ENCODE measurements at places on chromosomes 7 and 10.

- peaks cover 17% of the 10 kb centered on the region for H3K4me1 ChIP-seq
- H3K27me3 ChIP-seq = no peaks in the 10 kb centered on the region
- H3K27ac ChIP-seq = peak overlapping the region; percentile 100
Measured at GRCh38 chr10:42783181-42783549, 570 bp downstream of the BMS1 start.

DNA sequence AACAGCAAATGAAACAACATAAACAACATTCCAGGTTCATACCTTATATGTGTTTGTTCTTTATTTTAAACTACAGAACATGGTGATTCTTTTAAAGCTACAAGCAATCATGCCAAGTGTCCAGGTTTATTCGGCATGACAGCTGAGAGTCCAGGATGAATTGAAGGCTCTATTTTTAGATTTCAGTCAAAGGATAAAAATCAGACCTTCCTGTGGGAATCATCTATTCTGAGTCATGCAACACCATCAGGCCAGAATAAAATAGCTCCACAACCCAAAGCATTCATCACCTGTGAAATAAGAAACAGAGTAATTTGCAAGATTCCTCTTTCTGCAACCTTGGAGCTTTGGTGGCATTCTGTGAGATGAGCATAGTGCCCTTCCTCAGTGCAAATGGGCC, 292.4 kb upstream of the MYO3A start:
- H3K36me3 ChIP-seq = no peaks in the 10 kb centered on the region
- no peak overlapping the region for H3K4me3 ChIP-seq
- H3K27ac ChIP-seq = no peak overlapping the region
- DNase-seq = no peak

DNA sequence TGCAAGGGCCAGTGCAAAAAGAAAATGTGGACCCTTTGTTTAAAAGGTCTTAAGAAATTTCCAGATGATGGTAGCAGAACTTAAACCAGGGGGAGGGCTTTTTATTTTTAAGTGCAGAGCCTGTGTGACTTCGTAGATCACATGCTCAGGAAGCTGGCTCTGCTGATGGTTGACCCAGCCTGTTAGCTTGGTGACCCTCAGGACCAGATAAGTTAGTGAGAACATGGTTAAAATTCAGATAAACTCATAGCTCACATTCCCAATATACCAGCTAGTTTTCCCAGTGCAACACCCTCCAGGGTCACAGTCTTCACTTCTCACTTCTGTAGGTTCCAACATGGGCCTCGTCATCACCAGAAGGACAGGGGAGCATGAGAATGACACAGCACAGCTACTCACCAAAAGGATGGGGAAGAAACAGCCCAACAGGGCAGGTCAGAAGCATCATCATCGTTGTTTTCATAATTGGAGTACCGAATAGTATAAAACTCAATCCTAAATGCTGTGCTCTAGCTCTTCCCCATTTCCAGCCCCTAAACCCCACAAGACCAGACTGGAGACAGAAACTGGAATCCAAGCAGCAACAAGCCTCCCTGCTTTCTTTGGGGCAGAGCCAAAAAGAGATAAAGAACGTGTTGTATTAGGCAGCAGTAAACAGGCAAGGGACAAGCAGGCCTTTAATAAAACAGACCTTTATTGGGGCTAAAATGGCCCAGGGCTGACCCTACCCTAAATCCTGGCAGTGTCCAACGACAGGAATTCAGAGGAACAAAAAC, 102.2 kb upstream of the ANKRD1 start:
- H3K4me3 ChIP-seq = no peak overlapping the region
- no peak for DNase-seq
- no peak overlapping the region for H3K27ac ChIP-seq
- H3K36me3 ChIP-seq = no peaks in the 10 kb centered on the region
- no peaks in the 10 kb centered on the region for H3K4me1 ChIP-seq

GRCh38 chr10:8279598-8279997, 225.1 kb downstream of the GATA3 start:
- DNase-seq = no peak
- H3K36me3 ChIP-seq = peaks cover 1% of the 10 kb centered on the region
- H3K27me3 ChIP-seq = peaks cover 20% of the 10 kb centered on the region
- H3K4me3 ChIP-seq = no peak overlapping the region
- peaks cover 12% of the 10 kb centered on the region for H3K4me1 ChIP-seq
- no peak overlapping the region for H3K27ac ChIP-seq

GRCh38 chr7:17939211-17939605, 1.1 kb downstream of the SNX13 start:
- H3K27ac ChIP-seq = peak overlapping the region; percentile 93
- H3K36me3 ChIP-seq = peaks cover 11% of the 10 kb centered on the region
- peaks cover 47% of the 10 kb centered on the region for H3K4me1 ChIP-seq
- peak overlapping the region; percentile 92 for H3K4me3 ChIP-seq

- H3K4me1 ChIP-seq = peaks cover 17% of the 10 kb centered on the region
- no peak for DNase-seq
- H3K36me3 ChIP-seq = peaks cover 3% of the 10 kb centered on the region
- no peak overlapping the region for H3K27ac ChIP-seq
- no peak overlapping the region for H3K4me3 ChIP-seq
Measured at GRCh38 chr10:17255512-17255911, 27.5 kb downstream of the VIM start.

All from activated T-helper 1 cell treated with anti-CD3 and anti-CD28 coated beads, Interleukin-12 subunit alpha, Interleukin-12 subunit beta, Interleukin-2, Interleukin-4 antibody, amounts not matched to agents 30 ng/mL and 10 ng/mL and 1 ng/mL, durations not matched to agents 14 hours and 24 hours and 36 hours (primary cell).